ENCODE measurements at places on chromosomes 4 and X.

- DNase-seq, result no peak
Observed at GRCh38 chrX:70129816-70130215, 3.4 kb upstream of the IGBP1 start.

- no peak for DNase-seq
Observed at GRCh38 chr4:186557061-186557460, 1.7 kb upstream of the MTNR1A start.

DNA sequence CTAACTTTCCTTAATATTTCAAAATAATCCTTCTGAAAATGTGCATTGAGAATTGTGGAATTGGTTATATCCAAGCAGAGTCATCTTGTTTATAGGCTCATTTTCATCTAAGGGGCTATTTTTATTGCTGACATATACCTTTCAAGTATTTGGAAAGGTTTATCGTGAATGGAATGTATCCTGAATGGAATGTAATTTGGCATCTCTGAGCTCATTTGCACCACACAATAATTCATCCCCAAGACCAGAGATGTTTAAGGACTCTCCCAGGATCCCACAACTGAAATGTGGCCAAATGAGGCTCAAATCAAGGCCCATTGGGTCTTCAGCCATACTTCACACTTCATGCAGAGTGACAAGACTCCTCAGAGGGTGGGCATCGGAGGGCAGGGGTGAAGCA is 7.5 kb upstream of the SETD7 start:
- no peak for DNase-seq

- no peak for DNase-seq
Observed at GRCh38 chr4:47493238-47494123, 8.4 kb downstream of the ATP10D start.

DNA sequence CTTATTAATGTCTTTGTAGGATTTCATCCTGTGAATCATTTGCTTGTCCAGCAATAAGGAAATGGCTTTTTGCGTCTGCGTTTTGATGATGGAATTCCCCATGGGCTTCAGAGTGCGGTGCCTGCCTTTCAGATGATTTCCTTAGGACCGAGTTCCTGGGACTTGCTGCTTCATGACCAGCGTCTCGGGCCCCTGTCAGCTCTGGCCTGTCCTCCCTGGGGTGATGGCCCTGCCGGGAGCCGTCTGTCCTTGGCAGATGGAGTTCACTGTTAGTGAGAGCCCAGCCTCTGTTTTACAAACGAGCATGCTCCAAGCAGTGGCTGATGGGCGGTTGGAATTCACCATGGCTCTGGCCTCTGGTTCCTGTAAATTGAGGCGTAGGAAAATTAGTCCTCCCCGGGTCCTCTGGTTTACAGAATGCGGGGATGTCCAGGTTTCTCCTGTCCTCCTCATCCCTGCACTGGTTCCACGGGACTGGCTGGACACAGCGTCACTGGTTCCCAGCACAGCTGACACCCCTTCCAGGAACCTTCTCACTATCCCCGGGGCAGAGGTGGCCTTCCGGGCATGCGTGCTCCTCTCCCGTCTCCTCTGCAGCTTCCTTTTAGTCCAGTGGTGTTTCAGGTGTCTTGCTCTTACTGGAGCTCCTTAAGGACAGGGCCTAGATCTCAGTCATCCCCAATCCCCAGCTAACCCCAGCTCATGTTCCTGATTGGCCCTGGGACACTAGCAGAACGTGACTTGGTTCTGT is 34.9 kb downstream of the TBC1D14 start:
- no peak for DNase-seq

GRCh38 chr4:87180767-87181166 is 39.7 kb downstream of the KLHL8 start:
- DNase-seq, result no peak

- DNase-seq, result no peak
Observed at GRCh38 chrX:41241962-41242361, 92.0 kb upstream of the DDX3X start.

- DNase-seq, result no peak
Observed at GRCh38 chrX:8760021-8760420, 28.1 kb upstream of the ANOS1 start.

- no peak for DNase-seq
Observed at GRCh38 chr4:110933341-110933740, 310.5 kb upstream of the PITX2 start.

DNA sequence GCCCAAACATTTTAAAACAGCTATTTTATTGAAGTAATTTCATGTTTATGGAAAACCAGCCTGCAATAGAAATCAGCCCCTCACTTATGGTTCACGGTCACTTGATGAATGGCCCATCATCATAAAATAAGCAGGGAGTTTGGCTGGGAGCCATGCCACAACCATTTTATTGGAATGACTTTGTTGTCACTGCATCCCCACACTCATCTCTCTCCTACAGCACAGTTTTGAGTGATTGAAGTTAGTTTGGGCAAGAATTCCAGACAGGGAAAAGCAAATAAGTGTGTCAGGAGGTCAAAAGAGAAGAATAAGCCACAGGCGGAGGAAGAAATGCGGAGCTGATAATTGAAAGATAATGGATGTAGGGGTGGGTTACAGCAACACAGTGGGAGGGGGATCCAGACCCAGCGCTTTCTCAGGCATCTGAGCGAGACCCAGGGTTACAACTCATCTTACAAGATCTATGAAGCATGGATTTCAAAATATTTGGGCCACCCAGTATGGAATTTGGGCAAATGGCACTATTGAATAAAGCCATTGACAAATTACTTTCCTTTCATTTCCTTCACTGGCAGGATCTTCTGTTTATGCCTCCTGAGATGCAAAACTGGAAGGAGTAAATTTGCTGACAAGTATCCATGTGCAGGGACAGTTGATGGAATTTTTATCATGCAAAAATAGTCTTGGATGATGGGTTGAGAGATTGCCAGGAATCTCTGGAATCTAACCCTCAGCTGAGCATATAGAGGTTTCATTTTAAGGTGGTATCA is 100.8 kb downstream of the SHROOM3 start:
- DNase-seq, result peak; percentile 10

DNA sequence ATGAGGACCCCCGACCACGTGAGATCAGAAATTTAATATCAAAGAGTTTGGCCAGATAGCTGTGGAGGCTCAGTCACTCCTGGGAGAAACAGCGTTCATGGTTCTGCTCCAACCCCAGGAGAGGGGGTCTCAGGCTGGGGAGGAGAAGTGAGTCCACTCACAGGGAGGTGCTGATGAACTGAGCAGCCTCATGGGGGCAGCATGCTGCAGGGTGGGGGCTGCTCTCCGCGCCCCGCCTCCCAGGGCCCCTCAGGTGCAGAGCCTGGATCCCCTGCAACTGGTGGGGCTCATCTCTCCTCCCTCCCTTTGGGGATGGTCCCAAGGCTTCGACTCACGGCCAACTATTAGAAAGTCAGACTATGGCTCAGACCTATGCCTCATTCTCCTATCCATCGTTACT is 26.6 kb upstream of the C4orf50 start:
- no peak for DNase-seq

- DNase-seq, result no peak
Observed at GRCh38 chrX:26375346-26375745, 159.4 kb downstream of the MAGEB5 start.

DNA sequence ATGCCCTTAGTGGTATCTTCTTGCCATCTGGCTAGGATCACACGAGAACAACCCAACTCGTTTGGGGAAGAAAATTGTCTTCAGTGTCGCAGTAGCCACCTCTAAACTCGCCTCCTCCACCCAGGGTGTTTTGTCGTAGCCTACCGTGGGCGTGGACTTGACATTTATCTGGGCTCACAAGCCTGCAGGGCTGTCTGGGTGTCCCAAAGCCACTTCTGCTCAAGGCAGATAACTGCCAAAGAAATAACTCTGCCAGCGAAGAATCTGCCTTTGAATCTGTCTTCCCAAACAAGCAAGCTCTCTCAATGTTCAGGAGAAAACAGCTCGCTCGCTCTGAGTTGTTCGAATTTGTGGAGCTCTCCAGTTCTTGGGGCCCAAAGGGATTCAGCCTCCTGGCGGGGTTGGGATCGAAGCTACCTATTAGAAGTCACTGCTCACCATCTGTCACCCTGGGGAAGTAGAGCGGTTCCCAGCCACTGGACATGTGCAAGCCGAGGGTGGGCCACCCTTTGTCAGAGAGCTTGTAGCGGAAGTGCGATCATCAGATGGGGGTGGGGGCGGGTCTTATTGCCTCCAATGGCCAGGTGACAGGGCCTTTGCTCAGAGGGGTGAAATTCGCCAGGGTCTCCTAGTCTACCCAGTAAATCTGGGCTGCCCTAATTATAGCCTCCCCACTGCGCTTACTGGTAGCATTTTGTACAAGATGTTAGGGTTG is 14.8 kb downstream of the BLOC1S4 start:
- no peak for DNase-seq

DNA sequence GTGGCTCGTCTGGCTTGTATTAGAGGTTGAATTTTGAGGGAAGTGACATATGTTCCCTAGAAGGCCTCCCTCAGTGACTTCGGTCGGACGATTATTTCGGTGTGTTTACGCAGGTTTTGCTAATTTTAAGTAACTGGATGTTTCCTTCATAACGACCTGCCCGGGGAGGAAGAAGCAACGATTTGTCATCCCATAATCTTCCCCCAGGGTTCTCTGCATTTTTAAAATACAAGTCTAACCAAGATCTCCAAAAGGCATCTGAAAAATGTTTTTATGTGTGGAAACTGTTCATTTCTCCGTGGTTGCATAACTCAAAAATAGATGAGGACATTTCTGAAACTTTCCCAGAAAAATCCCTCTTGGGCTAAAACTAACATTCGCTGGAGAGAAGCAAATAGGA is 195.4 kb downstream of the SHOX start:
- DNase-seq, result no peak

- peak; percentile 96 for DNase-seq
Observed at GRCh38 chr4:127965062-127965802, at the start of the genes ABHD18 and MFSD8. Gene ABHD18 (plus strand): TSS chr4:127965406. CDS start chr4:127982956, 17,550 bp downstream. Gene MFSD8 (minus strand): TSS chr4:127965173. CDS start chr4:127965133, 40 bp downstream.

GRCh38 chr4:137608085-137608484 is 75.8 kb upstream of the PCDH18 start:
- no peak for DNase-seq

DNA sequence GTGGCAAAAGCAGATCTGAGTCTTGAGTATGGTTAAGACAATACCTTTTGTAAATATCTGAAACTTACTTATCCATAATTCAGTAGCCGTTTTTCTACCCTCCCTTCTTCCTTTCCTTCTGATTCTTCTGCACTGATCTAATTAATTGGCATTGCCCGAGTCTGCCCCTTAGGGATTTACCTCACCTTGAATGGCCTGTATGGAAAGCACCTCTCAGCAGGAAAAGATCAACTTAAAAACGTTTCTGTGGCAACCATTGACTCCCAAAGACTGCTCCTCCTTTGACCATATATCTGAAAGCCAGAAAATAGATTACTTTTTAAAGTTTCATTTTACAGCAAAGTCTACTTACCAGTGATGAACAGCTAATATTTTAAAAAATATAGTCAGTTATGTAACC is 496.5 kb upstream of the LCORL start:
- DNase-seq, result peak; percentile 12

DNA sequence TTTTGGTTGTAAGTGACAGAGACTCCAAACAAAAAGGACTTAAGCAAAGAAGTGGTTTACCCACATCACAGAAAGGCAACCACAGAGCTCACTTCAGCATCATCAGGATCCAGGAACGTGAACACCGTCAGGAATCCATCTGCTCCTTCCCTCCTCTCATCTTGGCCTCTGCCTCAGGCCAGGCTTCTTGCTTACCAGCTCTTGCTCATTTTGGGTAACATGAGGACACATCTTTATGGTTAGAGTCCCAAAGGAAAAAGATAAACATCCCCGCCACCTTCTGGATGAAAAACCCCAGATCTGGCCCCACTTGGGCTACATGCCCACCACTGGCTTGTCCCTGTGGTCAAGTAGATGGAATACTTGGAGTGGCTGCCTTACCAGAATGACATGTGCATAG is 176.8 kb upstream of the RPL34 start:
- no peak for DNase-seq

DNA sequence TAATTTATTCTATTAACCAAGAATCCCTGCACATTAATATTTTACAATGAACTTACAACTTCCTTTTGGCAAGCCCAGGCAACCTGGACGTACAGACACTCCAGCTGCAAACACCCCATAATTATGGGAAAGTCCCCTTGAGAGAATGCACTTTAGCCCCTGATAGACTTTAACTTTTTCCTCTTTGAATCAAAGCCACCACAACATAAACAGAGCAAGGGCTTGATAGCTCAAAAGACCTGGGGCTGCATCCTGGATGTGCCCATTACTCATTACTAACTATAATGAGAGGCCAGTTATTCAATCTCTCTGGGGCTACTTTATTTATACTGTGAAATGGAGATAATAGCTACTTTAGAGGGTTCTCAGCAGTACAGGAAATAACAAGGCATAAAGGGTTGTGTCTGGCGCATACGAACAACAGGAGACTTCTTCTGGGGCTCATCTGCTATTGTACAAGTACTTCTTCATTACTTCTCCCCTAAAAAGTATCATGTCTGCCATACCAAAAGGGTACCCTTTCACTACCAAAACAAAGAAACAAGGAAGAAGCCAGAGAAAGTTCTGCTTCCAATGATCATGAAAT is 54.9 kb downstream of the CASK start:
- DNase-seq, result no peak

DNA sequence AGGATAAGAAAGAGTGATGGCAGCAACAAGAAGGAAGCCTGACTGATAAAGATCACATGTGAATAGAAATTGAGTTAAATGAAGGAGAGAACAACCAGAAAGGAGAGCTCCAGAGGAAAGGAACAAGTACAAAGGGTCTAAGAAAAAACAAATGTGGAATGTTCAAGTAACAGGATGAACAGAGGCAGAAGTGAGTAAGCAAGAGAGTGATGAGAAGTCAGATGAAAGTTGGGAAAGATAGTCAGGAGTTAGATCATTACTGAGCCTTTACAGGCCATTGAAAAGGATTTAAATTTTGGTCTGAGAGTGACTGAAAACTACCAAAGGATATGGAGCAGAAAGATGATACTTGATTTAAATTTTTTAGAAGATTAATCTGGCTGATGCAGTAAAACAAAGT is 38.1 kb downstream of the NFXL1 start:
- DNase-seq, result no peak

- DNase-seq, result no peak
Observed at GRCh38 chr4:130955520-130955919, 1859.6 kb downstream of the C4orf33 start.

GRCh38 chr4:42050516-42051249 is 60.4 kb downstream of the SLC30A9 start:
- no peak for DNase-seq

- DNase-seq, result peak; percentile 8
Observed at GRCh38 chrX:154458954-154459778, 1.1 kb downstream of the PLXNA3 start.

GRCh38 chrX:69430785-69431184 is 73.3 kb upstream of the NALF2 start:
- no peak for DNase-seq

- DNase-seq, result no peak
Observed at GRCh38 chrX:30067677-30068076, 147.7 kb upstream of the MAGEB2 start.

DNA sequence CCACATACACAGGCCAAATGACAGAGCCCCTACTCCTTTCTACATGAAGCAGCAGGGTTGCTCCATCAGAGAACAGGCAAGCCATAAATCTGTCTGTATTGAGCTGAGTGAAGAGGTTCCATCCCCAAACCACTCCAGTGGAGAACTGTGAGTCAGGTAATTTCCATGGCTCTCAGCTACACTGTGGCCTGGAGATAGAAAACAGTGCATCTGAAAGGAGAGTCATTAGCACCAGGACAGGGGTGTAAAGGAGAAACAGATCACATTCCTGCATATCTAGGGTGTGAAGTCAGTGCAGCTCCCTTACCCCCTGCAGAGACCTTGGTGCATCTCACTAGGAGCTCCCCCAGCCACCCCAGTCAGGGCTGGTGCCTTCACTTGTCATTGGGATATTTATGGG is 314.7 kb downstream of the CHIC1 start:
- no peak for DNase-seq

GRCh38 chr4:129561886-129562671 is 466.1 kb downstream of the C4orf33 start:
- DNase-seq, result no peak

Measured in NCI-H2081 (cell line).